CD4-positive, alpha-beta T cell treated with Interleukin-12 subunit alpha and Interleukin-12 subunit beta, for 1 hour (primary cell): ENCODE measurements at places on chromosomes 7 and 10.

DNA sequence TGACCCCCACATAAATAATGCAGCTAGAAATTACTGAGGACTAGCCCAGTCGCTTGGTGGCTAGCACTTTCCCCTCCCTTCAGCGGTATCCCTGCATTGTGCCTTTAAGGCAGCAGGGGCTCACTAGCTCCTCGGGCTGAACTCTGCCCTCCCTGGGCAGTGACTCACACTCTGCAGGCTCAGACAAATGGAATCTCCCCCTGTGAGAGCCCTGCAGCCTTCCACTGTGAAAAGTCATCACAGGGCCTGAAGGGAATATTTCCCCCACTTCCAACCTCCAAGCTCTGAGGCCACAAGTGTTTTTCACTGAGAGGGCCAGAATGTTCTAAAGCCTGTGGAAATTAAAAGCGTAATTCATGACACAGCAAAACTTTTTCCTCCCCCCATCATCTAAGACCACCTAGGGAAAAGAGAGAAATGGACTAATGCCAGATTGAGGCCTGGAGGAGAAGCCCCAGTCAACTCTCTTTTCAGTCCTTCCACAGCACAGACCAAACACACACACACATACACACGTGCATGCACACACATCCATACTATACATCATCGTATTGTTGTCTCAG lies 93.6 kb upstream of the COL1A2 start:
- no peak for DNase-seq

GRCh38 chr10:132624061-132624846 lies 86.7 kb downstream of the INPP5A start:
- DNase-seq = no peak

- no peak for DNase-seq
These were observed 139.0 kb upstream of the FZD8 start for GRCh38 chr10:35780970-35781642.

DNA sequence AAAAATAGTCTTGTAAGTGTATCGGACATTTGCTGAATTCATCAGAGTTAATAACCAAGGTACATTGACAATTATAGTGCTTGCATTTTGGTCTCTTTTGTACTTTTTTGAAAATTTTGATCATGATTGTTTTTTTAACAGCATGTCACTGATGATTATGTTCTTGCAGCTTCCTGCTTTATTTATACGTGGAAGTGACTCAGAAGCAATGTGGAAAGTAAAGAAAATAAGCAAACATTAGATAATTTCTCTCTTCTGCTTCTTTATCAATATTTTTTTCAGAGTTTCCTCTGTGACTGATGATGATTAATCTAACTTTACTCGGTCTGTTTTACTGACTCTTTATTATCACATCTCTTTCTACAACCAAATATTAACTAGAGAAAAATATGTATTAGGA lies 1351.9 kb downstream of the REEP3 start:
- no peak for DNase-seq

- DNase-seq = no peak
These were observed 51.6 kb downstream of the HIBADH start for GRCh38 chr7:27611059-27611458.

DNA sequence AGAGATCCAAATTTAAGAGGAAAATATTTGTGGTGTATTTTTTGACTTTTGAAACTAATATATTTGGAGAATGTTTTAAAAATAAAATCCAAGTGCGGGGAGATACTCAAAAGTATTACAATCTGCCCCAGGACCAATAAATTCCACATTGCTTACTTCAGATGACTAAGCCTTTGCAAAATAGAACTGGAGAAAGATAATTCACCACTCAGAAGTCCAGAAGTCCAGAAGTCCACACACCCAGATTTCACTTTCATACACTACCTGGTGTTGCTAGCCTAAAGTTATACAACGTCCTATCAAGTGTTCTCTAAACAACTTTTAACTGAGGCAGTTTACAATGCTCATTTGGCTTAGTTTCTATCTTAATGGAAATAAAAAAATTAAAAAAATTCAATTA lies 487.0 kb upstream of the SEMA3D start:
- DNase-seq = no peak

DNA sequence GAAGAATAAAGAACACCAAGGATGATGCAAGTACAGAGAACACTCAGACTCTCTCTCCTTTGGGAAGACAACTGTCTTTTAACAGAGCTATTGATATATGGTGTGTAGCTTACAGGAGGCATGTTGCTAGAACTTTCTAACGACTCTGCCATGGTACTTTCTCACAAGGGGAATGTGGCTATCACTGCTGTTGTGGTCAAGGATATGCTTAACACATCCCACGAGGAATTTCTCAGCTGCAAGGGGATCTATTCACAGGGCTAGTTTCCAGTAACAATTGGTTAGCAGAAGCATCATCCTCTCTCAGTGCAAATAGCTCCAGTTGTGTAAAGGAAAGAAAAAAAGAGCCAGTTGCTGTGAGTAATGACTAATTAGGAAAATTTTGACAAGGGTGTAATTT lies 826.0 kb downstream of the SORCS1 start:
- DNase-seq = no peak

DNA sequence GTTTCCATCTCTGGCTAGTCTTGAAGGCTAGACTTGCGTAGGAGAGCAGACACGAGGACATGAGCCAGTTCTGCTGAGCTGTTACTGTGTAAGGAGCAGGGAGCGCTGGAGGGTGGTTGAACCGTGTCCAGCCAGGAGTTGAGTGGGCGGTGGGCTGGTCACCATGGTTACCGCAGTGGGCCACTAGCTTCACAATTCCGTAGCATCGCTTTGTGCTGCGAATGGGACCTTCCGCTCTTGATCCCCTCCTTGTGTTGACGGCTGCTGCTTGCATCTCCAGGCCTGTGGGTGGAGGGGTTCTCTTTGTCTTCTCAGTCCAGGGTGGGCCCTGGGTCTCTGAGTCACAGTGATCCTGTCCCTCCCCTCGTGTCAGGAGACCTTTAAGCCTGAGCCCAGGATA lies 49.4 kb upstream of the OCM start:
- no peak for DNase-seq

DNA sequence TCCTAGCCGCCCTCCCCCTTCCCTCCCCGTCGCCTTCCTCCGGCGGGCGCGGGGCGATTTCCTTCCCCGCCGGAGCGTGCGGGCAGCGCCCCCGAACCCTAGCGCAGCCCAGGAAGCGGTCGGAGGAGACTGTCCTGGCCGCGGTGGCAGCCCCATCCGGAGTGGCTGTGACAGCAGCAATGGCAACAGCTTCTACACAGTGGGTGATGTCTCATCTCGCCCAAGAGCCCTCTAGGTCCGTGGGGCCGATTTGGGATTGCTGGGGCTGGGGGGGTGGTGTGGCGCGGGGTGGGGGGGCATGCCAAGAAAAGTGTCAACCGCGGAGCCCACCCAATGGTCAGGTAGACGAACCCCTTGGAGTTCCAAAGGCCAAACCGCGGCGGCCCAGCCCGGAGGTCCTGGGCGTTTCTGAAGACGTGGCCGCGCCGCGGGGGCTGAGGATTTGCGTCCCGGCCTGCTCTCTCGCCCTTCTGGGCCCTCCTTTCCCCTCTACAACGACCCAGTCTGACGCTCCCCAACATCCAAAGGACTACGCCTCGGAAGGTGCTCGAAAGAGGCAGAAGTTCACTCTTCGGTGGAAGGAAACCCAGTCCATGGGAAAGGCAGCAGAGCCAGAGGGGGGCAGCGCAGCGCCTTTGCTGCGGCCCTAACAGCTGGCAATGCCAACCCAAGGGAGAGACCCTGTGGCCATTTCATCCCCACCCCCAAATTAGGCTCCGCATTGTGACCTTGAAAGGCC lies 603 bp upstream of the TWIST1 start:
- DNase-seq = no peak

DNA sequence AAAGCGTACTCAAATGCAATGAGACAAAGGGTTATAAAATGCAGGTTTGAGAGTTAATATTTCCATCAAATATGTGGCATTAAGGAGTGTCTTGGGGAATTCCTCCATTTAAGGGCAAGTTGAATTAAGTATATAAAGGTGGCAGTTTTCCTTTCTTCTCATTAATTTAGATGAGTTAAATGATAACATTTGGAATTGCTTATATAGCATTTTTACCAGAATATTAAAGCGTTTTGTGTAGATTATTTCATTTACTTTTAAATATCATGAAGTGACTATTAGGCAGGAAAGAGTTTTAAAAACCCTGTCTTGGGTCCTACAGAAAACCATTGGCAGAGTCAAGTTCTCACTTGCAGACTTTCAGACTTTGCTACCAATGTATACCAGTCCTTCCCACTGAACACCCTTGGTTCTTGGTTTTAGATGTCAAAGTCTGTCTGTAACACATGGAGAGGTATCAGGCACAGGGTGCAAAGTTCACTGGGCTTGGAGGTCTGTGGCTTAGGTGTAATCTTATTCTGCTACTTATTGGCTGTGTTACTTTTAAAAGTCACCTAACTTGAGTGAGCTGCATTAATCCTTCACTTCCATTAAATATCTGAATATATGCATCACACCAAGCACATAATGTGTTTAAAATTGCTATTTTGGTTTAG lies 51.0 kb downstream of the ASB4 start:
- DNase-seq = no peak

DNA sequence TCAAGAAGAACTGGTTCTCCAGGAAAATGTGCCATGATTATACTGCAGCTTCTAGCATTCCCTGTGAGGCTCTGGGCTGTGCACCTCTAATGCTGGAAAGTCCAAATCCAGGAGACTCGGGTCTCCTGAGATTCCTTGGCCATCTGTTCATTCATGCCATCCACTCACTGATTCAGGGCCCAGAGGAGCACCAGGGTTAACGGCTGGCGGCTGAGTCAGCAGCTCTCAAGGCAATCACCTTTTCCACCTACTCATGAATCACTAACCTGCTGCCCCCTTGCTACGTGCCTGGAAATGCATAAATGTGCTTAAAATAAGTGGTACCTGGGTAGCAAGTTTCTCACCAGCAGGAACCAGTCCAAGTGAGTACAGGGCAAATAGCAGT lies 132.7 kb downstream of the KCNMA1 start:
- no peak for DNase-seq

GRCh38 chr7:16989811-16990413 lies 108.1 kb upstream of the AGR3 start:
- no peak for DNase-seq

GRCh38 chr10:88991899-88992320 lies 1.3 kb downstream of the FAS start:
- DNase-seq = no peak

- DNase-seq = no peak
These were observed 6.6 kb downstream of the SYNPO2L start for GRCh38 chr10:73648975-73649829.

GRCh38 chr10:124722798-124723783 lies 21.1 kb downstream of the FAM53B start:
- DNase-seq = peak; percentile 75

DNA sequence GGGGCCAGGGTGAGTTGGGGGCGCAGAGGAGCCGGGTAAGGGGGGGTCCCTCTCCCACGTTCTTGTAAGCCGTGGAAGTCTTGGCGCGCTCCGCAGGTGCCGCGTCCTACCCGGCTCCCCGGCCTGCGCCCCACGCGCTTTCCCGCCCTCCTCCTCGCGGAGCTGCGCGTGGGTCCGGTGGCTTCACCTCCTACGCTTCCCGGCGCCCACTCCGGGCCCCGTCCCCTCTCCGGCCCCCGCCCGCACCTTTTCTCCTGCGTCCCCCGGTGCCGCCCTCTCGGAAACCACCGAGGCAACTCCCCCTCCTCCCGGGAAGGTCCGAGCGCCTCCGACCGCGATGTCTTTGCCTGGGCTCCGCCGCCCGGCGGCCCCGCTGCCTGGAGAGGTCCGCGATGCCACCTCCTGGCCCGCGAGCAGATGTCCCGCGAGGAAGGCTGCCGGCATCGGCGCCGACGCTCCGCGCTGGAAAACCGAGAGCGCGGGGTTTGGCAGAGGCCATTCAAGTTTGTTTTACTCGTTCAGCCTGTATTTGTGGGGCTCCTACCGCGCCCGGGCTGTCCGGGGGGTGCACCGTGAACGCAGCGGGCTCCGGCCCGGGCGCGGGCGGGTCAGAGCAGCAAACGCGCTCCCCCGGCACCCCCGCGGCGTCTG lies 2.4 kb upstream of the NKX6-2 start:
- DNase-seq = no peak

GRCh38 chr10:63496561-63496960 lies 24.6 kb upstream of the REEP3 start:
- DNase-seq = no peak

- DNase-seq = peak; percentile 10
These were observed 22.9 kb upstream of the CAMK2B start for GRCh38 chr7:44348300-44348699.

GRCh38 chr7:24952464-24952863 lies 27.5 kb downstream of the OSBPL3 start:
- no peak for DNase-seq

- DNase-seq = no peak
These were observed 43.7 kb downstream of the ELFN1 start for GRCh38 chr7:1713502-1714484.

DNA sequence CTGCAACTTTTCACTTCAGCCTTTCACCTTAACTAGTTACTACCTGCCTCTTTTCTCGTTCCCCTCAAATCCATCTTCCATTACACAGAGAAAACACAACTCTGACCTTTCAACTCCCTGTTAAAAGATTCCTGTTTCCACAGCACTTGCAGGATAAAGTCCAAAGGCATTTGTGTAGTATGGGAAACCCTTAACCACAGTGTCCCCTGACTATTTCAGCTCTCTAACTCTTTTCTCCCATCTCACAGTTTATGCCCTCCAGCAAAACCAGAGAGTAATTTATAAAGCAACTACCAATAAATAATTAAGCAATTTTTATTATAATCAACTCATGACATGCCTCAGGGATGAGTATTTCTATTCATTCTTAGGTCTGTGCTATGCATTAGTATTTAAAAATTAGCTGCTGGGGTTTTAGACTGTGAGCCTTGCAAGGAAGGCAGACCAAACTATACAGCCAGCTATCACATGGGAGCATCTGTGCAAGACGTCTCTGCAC lies 51.0 kb downstream of the COL1A2 start:
- DNase-seq = no peak

- no peak for DNase-seq
These were observed 71.3 kb upstream of the PDGFA start for GRCh38 chr7:590731-591551.

- no peak for DNase-seq
These were observed 75.9 kb upstream of the SP8 start for GRCh38 chr7:20862554-20862953.

GRCh38 chr7:151657173-151657572 lies 137.5 kb upstream of the RHEB start:
- no peak for DNase-seq

DNA sequence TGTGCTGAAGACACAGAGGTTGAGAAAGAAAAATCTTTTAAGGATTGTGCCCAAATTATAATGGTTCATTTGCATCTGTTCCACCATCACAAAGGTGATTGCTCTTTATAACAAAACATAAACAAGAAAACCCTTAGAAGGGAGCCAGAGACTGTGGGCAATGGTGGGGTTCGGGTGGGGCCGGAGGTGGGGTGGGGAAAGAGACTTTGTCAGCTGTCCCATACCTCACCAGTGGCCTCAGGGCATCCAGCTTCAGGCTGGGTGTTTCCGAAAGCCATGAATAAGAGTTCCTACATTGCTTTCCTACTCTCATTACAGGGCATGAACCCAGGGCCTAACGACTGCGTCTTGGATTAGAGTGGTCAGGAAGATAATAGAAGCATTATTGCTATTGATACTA lies 227.9 kb downstream of the PHTF2 start:
- DNase-seq = no peak
